Amygdala (tissue), 56 donors: ENCODE measurements at places on chromosomes 5 and 9.

DNA sequence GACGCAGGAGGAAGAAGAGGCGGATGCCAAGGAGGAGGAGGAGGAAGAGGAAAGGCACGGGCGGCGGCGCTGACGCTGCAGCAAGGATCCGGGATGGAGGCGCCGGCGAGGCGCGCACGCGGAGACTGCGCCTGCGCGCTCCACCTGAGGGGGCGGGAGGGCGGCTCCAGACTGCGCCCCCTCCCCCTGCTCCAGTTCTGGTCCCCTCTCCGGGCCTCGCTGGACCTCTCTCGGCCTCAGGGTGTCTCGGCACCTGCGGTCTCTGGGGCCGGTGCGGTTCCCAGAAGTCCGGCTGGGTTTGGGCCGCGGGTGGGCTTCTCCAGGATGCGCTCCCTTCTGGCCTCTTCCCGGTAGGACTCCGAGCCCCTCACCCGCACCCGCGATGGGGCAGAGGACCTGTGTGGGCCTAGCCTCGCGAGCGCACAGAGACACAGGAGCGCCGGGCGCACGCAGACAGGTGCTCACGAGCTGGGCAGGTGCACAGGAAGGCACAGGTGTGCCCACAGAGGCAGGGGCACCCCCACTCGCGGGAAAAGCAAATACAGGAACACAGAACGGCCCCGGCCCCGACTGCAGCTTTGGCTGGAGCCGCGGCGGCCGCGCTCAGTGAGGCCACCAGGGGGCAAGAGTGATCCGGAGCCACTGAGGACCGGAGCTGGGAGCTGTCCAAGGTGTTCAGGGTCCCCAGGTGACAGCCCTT is at the start of gene NPDC1:
NPDC1 (minus strand) TSS at position 90 of the 700 bp plus-strand sequence. CDS start 188 bp downstream, outside the sequence.
- DNase-seq, result no peak

DNA sequence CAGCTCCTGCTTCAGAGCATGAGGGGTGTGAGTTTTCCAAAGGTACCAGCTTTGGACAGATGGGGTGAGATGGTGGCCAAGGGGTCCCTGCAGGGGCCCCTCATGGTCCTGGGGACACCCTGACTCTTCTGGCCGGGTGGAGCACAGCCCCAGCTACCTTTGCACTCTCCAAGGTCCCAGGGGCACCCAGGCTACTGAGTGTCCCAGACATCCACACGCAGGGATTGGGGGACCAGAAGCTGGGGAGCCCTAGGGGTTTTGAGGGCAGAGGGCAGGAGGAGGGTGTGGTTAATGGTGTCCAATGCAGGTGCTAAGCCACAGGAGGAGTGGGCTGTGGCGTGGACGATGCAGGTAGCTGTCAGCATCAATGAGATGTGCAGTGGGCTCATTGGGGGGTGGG is 16.0 kb upstream of the CLPTM1L start:
- DNase-seq, result no peak

DNA sequence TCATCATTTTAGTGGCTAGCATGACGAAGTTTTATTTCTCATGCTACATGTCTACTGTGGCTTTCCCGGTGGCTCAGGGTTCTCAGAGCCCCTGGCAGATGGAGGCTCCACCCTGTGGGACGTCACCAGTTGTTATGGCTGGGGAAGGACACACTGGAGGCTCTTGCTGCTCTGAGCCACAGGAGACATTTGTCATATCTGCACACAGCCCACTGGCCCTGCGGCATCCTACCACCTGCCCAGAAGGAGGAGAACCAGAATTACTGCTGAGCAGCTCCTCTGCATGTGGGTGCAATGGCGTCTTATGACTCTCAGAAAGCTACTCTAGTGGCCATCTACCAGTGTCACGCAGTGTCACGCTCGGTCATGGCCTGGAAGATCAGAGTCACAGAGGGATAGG is 6.6 kb downstream of the OR13J1 start:
- DNase-seq, result no peak

DNA sequence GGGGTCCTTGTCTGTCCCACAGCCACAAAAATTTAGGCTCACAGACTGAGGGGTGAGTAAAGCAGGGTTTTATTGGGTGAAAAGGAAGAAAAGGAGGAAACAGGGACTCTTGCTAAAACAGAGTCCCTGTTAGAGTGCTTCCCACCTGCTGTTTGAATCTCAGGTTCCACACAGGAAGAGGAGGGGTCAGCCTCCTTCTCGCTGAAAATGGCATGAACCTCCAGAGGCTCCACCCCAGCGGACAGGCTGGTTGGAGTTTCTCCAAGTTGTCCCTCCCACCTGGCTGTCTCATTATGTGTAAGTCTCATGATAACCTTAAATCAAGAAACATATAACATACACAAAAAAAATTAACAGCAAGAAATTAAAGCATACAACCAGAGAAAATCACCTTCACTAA is 28.3 kb upstream of the UHRF2 start:
- DNase-seq, result no peak

DNA sequence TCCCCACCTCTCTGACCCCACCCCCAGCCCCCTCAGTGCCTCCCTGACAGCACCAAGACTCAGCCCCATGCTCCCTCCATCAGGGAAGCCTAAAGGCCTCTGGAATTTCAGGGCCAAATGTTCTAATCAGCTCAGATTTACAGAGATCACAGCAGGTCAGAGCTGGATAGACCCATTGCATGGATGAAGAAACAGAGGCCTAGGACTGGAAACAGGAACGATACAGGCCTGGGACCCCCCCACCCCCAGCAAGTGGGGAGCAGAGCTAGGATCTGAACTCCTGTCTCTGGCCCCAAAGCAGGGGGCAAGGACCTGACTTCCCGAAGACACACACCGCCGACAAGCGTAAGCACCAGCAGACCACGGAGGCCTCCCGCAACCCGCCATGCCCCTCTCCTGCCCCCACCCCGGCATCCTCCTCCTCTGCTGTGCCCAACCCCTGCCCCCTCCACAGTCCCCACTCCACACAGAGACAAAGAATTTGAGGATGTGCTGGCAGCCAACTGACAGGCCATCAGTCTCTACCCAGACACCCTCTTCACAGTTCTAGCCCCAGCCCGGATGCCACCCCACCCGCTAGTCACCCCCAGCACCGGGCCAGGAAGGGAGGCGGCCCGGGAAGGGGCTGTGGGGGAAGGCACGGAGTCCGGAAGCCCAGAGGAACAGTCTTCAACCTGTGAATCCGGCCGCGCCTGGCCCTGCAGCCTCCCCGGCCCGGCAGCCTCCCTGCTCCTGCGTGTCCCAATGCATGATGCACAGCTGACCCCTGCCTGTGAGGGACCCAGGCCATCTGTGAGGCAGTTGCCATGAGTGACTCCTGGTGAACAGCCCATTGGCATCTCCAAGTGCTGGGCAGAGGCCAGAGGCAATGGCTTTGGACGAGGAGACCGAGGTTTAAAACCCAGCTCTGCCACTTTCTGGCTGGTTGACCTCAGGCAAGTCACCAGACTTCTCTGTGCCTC is 31.3 kb downstream of the NDUFA8 start:
- no peak for DNase-seq

GRCh38 chr9:120307599-120307998 is 272.4 kb downstream of the CDK5RAP2 start:
- DNase-seq, result no peak

DNA sequence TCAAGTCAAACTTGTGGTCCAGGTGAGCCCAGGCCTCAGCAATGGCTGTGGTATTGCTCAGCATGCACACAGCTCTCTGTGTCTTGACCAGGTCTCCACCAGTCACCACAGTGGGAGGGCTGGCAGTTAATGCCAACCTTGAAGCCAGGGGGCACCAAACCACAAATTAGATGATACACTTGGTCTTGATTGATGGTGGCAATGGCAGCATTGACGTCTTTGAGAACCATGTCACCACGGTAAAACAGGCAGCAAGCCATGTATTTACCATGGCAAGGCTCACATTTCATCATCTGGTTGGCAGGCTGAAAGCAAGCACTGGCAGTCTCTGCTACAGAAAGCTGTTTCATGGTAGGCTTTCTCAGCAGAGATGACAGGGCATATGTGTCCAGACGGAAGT is 40.0 kb downstream of the NIM1K start:
- no peak for DNase-seq

DNA sequence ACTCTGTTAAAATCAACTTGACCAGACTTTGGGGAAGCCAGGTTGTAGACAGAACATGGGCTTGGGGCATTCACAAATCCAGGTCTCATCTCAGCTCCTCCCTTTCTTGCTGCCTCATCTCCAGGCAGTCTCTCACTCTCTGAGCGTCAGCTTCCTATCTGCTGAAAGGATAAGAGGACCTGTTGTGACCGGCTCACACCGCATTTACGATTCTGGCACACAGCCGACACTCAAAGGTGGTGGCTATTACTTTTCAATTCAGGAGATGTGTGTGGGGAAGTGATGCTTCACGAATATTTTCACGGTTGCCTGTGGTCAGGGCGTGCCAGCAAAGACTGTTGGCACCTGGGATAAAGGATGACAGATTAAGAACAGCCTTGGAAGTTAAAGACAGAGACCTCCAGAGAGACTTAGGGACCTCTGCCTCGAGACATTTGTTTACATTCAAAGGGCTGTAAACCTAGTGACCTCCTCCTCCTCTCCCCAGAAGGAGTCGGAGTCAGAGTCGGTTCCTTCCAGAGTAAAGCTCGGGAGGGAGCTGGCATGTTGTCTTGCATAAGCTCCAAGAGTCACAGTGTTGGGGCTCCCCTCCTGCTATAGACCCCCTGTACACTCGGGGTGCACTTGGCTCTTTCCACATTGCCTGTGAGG is 83.2 kb downstream of the AK8 start:
- no peak for DNase-seq

DNA sequence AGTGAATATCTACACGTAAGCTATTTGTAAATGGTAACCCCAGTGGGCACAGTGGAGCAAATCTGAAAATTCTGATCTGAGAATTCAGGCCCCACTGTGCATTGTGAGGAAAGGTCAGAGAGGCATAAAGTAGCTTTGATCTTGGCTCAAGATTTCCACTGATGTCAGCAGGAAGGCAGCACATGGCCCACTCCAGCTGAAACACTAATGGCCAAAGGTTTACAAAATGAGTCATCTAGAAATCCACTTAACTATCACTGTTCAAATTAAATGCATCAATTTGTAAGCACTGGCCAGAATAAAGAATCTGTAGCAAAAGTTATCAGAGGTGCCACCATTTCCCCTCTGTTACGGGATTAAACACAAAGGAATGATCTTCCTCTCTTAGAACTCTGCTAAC is 191.6 kb downstream of the C9orf152 start:
- no peak for DNase-seq

DNA sequence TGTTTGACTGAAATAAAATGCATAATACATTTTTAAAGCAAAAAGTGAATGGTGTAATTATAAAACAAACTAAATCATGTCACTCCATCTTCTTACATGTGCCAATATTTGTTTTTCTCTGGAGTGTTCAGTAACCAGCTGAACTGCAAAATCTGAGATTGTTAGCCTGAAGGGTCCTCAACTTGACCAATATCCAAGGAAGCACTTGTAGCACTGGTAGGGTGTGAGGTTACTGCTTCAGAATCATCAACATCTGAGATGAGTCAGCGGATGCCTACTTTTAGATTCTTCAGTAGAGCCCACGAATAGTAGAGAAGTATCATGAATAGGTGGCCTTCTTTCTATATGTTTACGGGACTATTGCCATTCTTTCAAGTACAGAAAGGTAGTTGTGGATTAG is 226.7 kb downstream of the TLE4 start:
- DNase-seq, result no peak

GRCh38 chr5:157582731-157583620 is 7.4 kb upstream of the ADAM19 start:
- no peak for DNase-seq

GRCh38 chr9:72363236-72363635 is 1.8 kb downstream of the ZFAND5 start:
- no peak for DNase-seq

DNA sequence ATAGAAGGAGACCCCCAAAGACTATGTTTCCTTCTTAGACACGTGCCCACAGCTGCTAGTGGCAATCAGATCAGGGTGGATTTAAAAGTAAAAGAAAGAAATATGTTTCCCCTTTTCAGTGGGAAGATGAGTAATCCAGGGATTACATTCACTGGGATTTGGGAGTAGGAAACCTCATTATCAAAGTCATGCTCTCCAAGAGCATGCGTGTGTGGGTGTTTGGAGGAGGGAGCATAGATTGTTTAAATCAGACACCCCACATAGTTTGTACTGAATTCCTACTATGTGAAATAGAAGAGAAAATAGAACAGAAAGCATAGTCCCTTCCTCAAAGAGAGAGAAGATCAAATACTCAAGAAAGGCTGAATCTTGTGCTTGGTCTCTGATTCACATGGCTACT is 65.5 kb upstream of the TBCA start:
- DNase-seq, result no peak

GRCh38 chr9:95370064-95370463 is 52.6 kb upstream of the FANCC start:
- DNase-seq, result no peak

DNA sequence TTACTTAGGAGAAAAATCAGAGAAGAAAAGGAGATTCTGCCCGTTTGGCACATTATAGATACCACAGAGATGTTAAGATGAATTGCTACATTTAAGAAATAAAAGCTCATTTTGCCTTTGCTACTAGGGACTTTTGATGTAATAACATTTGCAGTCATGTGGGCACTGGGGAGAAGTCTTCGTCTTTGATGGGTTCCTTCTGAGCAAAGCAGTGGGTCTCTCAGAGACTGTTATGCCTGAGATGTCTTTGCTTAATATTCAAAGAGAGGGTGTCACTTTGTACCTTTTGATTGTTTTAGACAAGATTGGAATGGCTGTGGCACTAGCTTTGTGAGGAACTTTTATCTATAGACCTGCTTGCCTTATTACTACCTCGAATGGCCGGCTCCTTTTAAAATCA is 25.0 kb downstream of the SLC25A25 start:
- DNase-seq, result no peak

- DNase-seq, result no peak
Measured at GRCh38 chr5:8528106-8528505, 659.2 kb downstream of the MTRR start.

GRCh38 chr9:26426551-26427131 is 466.0 kb downstream of the CAAP1 start:
- DNase-seq, result no peak

- no peak for DNase-seq
Measured at GRCh38 chr9:92245005-92245797, 48.3 kb downstream of the IARS1 start.

DNA sequence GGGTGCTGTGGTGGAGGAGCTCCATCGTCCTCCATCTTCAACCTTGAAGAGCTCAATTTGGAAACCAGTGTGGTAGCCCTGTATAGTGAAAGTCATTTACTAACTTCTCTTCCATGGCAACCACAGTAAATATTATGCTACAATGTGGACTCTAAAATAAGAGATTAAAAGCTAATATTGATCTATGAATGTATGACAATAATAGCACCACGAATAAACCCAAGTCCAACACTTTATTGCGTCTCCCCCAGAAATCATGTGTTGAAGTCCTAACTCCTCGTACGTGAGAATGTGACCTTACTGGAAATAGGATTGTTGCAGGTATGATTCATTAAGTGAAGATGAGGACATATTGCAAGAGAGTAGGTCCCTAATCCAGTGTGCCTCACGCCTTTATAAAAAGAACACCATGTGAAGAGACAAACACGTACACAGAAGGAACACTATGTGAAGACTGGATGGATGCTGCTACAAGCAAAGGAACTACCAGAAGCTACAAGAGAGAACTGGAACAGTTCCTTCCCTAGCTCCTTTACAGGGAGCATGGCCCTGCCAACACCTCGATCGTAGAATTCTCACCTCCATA is 276.2 kb downstream of the PDE4D start:
- DNase-seq, result no peak

GRCh38 chr5:548256-548655 is 24.0 kb upstream of the SLC9A3 start:
- DNase-seq, result no peak
